ENCODE measurements at places on chromosomes 1 and 21.

GRCh38 chr21:34595457-34595856, 19.5 kb downstream of the RCAN1 start:
- no peak for DNase-seq

GRCh38 chr1:43143441-43143888, 28.6 kb downstream of the EBNA1BP2 start:
- peak; percentile 7 for DNase-seq

- no peak for DNase-seq
These were observed 274.4 kb upstream of the FMN2 start for GRCh38 chr1:239817276-239817675.

- DNase-seq: no peak
These were observed 26.3 kb upstream of the NHLH2 start for GRCh38 chr1:115867216-115867615.

DNA sequence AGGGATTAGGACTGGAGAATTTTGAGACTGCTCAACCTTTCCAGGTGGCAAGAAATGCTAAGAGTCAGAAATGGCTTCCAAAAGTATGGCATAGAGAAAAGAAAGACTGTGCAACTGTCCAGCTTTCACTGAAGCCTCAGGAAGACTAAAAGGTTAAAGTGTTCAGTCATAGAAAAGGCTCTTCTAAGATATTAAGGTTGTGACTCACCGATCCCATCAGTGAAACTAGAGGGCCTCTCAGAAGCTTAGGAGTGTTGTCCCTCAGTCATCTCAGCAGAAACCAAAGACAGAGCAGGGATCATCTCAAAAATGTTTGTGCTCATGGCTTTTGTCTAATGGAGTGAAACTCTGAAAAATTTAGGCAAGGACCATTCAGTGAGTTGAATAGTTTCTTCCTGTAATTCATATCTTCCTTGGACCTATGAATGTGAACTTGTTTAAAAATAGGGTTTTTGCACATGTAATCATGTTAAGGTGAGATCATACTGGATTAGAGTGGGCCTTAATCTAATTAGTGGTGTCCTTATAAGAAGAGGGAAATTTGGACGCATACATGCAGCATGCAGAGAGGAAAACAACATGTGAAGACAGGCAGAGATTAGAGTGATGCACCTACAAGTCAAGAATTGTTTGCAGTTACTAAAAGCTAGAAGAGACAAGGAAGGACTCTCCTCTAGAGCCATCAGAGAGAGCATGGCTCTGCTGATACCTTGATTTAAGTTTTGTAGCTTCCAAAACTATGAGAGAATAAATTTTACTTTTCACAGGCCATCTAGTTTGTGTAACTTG, 71.3 kb downstream of the RPE65 start:
- no peak for DNase-seq

- DNase-seq: no peak
These were observed 3.2 kb upstream of the MIB2 start for GRCh38 chr1:1612104-1612400.

GRCh38 chr21:26845066-26845758, at the start of gene ADAMTS1:
Gene ADAMTS1, minus strand, starts transcription at chr21:26845409. Its CDS starts 455 bp downstream, at chr21:26844954.
- no peak for DNase-seq

GRCh38 chr1:94119796-94120569, 965 bp downstream of the ABCA4 start:
- no peak for DNase-seq

DNA sequence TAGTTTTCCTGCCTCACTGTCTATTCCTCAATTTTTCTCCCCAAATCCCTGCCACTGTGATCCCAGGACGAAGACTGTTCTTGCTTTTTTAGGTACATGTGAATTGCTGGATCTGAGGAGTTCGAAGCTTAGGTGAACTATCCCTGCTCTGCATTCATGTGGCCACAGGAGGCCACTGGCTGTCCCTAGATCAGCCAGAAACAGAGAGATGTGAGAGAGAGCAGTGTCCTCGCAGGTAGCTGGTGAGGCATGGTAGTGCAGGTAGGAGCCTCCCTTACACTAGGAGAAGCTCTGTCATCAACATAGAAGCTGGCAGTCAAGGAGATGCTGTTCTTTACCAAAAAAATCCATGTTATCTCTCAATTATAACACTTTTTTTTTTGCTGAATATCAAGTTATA, 71.5 kb downstream of the USP24 start:
- no peak for DNase-seq

DNA sequence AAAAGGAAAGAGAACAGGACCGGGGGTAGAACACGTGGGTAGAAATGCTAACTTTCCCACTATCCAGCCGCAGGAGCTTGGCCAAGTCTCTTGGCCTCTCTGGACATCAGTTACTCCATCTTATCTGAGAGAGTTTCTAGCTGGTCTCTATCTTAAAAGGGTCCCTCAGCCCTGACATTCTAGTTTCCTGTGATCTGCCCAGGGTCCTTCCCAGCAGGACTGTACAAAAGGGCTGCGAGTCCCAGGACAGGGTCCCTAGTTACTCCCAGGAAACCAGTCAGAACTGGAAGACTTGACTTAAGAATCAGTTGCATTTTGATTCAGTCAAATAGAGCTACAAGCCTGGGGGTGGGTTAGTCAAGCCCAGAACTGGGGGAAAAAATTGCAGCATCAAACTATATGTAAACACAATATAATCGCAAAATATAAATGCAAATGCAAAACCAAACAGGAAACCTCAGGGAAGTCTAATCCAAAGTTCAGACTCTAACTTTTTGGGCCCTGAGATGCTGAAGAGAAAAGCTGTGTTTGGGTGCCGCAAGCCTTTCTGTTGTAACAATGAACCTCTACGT, 2.9 kb downstream of the ASAP3 start:
- no peak for DNase-seq

DNA sequence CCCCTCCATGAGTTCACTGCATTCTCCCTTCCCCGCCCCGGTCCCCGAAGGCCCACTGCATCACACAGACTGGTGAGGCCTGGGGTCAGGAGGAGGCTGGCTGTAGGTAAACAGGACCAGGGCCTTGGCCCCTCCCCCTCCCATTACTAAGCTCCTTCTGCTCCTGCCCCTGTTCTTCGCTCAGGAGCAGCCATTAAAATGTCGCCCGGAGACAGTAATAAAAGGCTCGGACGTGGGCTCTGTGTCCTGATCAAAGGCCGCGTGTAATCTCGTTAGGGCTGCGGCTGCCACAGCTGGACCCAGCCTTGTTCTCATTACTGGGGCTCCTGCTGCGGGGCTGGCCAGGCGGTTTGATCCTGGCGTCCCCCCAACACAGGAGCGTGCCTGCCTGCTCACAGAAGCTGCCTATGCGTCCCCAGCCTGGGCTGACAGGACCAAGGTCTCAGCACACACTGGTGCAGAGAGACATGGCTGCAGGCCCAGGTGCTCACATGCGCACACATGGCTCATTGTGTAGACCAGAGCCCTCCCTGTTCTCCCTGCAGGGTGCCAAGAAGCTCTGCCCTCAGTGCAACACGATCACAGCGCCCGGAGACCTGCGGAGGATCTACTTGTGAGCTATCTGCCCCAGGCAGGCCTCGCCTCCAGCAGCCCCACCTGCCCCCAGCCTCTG, 24.0 kb downstream of the TMEM53 start:
- no peak for DNase-seq

- no peak for DNase-seq
These were observed 24.8 kb downstream of the ATPAF1 start for GRCh38 chr1:46643368-46643775.

DNA sequence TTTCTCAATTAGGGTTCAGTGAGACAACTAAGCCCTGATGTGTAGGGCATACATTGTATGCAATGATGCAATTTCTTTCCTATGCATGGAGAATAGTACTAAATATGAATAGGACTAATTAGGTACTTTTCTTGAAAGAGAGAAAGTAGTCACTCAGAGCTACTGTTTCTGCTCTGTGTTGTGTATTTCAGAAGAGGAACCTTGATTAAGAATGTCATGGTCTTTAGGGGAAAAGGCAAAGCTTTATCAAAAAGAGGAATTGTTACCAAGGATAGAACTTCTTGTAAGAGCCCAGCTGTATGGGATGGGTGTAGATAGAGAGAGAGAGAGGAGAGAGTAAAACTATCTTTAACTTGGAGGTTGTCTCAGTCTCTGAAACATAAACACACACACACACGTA, 49.1 kb downstream of the HLX start:
- DNase-seq: no peak

- no peak for DNase-seq
These were observed 36.4 kb downstream of the ELK4 start for GRCh38 chr1:205595435-205595834.
